Skin of body (tissue), 3 donors: ENCODE measurements at places on chromosomes 7 and 10. TPM values are rescaled to one million over a fixed set of nuclear protein-coding genes. Genes with fewer than 3 reads are reported as not detected.

Gene FRAT2
- 10.7 TPM for total RNA-seq

Gene DDIT4
- total RNA-seq, result 124 TPM

Gene CDC14C
- total RNA-seq, result not detected

Gene CDH23
- 6.3 TPM for total RNA-seq

Gene CCDC146
- total RNA-seq, result 18.2 TPM

Gene ANKRD61
- not detected for total RNA-seq

Gene SFTPD
- not detected for total RNA-seq

Gene GPNMB
- total RNA-seq, result 208 TPM

Gene SLC26A3
- total RNA-seq, result not detected

Gene PPP1R17
- not detected for total RNA-seq

Gene CRPPA
- total RNA-seq, result 4.1 TPM

Gene SDHAF3
- 10.9 TPM for total RNA-seq

Gene MALRD1
- total RNA-seq, result 12.8 TPM

Gene JAKMIP3
- 0.39 TPM for total RNA-seq

Gene FAM24B
- 5.7 TPM for total RNA-seq

Gene CCL24
- 1.2 TPM for total RNA-seq

Gene TRAPPC14
- total RNA-seq, result 5.3 TPM

Gene CYP2C8
- 0.30 TPM for total RNA-seq

Gene CHRM2
- total RNA-seq, result 0.20 TPM

Gene FAM20C
- 11.8 TPM for total RNA-seq

Gene ZNF365
- 2.7 TPM for total RNA-seq

Gene SLC39A12
- total RNA-seq, result 0.10 TPM

Gene LRMDA
- 12.7 TPM for total RNA-seq

Gene GHRHR
- total RNA-seq, result not detected

Gene MUC12
- total RNA-seq, result not detected

Gene GPR26
- not detected for total RNA-seq

Gene NCF1
- total RNA-seq, result 2.7 TPM

Gene FAM25A
- 16.3 TPM for total RNA-seq

Gene ZNF655
- total RNA-seq, result 77.3 TPM

Gene PMS2
- total RNA-seq, result 13.0 TPM

Gene MRC1
- 35.5 TPM for total RNA-seq

Gene RAB19
- 0.49 TPM for total RNA-seq

Gene CNTNAP2
- 1.9 TPM for total RNA-seq

Gene NRF1
- 16.0 TPM for total RNA-seq

Gene ATOH7
- not detected for total RNA-seq

Gene SUGCT
- 5.2 TPM for total RNA-seq

Gene MKI67
- 15.4 TPM for total RNA-seq

Gene CUX1
- 48.9 TPM for total RNA-seq

Gene PDE6C
- total RNA-seq, result not detected

Gene ACBD7
- total RNA-seq, result 0.99 TPM

Gene BNIP3
- 35.3 TPM for total RNA-seq

Gene NRCAM
- total RNA-seq, result 7.9 TPM

Gene LIPF
- 0.10 TPM for total RNA-seq

Gene MINDY4
- total RNA-seq, result 5.2 TPM

Gene PRKAR2B
- total RNA-seq, result 36.1 TPM

Gene RP9
- total RNA-seq, result 8.9 TPM

Gene CYP26C1
- total RNA-seq, result not detected

Gene PRXL2A
- total RNA-seq, result 69.5 TPM

Gene GPR15LG
- total RNA-seq, result 2.1 TPM

Gene ITPRID1
- 1.8 TPM for total RNA-seq

Gene KCNMA1
- 11.7 TPM for total RNA-seq

Gene IGFBP3
- 211 TPM for total RNA-seq

Gene CLCN1
- 0.20 TPM for total RNA-seq

Gene WDFY4
- total RNA-seq, result 4.3 TPM

Gene OR13A1
- 0.10 TPM for total RNA-seq

Gene VWDE
- 0.39 TPM for total RNA-seq
